Neural crest cell (in vitro differentiated cells): ENCODE measurements at places on chromosomes 11 and 22.

- DNase-seq = no peak
Observed at GRCh38 chr11:134349109-134349801, 17.5 kb downstream of the GLB1L2 start.

GRCh38 chr22:26321469-26321913 is 107.6 kb upstream of the ASPHD2 start:
- DNase-seq = no peak

- no peak for DNase-seq
Observed at GRCh38 chr11:12585861-12586260, 88.4 kb upstream of the TEAD1 start.

DNA sequence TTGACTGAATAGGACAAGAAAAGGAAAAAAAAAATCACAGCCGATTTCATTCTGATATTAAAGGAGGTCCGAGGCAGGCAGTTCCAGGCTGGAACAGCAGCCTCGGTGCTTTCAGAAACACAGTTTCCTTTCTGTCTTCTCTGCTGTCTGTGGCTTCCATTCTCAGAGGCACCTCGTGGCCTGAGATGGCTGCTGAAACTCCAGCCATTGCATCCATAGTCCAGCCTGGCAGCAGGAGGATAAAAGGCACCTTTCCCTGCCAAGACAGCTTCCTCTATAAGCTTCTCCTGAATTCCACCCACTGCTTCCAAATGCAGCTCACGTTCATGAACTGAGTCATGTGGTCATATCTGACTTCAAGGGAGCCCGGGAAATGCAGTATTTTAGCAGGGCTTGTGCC is 390.5 kb downstream of the TBC1D22A start:
- no peak for DNase-seq

- DNase-seq = no peak
Observed at GRCh38 chr22:35076630-35077029, 10.7 kb downstream of the ISX start.

DNA sequence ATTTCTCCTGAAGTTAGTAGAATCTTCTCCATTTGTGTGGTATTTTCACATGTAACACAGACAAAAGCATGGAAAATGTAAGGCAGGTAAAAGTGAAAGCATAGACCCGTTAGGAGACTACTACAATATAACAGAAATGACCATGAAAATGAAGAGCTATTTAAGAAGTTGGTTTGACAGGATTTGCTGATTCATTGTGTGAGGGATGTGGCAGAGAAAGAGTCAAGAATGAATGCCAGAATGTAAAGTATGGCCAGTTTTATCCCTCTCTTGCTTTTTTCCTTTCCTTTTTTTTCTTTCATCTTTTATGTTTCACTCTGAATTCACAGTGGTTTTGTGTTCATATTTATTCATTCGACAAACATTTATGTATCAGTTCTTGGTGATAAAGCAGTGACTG is 115.9 kb downstream of the ARFGAP2 start:
- DNase-seq = no peak

- no peak for DNase-seq
Observed at GRCh38 chr22:30922151-30922611, 46.4 kb downstream of the MORC2 start.

GRCh38 chr22:23076896-23077572 is 6.7 kb downstream of the GNAZ start:
- DNase-seq = no peak

GRCh38 chr11:128555606-128556005 is 31.8 kb downstream of the ETS1 start:
- no peak for DNase-seq

DNA sequence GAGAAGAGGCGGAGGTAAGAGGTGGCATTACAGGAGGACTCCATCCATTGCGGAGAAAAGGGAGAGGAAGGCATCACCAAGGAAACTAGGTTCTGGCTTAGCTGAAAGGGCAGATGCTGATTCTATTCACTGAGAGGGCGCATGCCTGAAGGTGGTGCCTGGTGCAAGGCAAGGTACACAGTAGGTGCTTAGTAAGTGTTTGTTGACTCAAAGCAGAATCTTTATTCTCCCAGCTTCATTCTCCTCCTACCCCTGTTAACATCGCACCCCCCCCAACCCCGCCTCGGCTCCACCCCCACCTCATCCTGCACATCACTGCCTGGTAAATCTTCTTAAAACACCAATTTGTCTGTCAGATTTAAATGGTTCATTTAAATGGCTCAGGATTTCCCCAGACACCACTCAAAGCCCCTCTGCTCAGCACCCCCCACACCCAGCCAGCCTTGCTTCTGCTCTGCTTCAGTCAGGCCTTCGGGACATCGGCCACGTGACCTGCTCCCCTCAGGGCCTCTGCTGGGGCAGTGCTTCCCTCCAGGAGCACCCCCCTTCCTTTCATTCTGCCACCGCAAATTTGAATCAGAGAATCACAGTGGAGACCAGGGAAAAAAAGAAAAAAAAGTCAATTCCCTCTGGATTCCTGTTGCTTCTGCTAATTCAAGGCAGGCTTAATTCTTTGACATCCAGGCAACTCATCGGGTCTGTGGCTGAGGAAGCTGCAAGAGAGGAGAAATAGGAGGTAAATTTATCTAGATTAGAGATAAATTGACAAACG is 17.8 kb upstream of the RCN1 start:
- DNase-seq = peak; percentile 23

GRCh38 chr11:113085446-113085845 is 124.2 kb downstream of the NCAM1 start:
- DNase-seq = no peak

DNA sequence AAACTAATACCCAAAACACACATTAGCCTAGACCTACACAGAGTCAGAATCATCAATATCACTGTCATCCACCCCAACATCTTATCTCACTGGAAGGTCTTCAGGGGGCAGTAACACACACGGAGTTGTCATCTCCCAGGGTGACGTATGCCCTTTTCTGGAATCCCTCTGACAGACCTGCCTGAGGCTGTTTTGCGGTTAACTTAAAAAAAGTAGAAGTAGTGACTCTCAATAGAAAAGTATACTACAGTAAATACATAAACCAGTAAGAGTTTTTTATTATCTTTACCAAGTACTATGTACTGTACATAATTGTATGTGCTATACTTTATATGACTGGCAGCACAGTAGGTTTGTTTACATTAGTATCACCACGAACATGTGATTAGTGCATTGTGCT is 80.5 kb downstream of the PGR start:
- peak; percentile 2 for DNase-seq

- DNase-seq = no peak
Observed at GRCh38 chr22:44329179-44329796, 16.5 kb upstream of the SHISAL1 start.

DNA sequence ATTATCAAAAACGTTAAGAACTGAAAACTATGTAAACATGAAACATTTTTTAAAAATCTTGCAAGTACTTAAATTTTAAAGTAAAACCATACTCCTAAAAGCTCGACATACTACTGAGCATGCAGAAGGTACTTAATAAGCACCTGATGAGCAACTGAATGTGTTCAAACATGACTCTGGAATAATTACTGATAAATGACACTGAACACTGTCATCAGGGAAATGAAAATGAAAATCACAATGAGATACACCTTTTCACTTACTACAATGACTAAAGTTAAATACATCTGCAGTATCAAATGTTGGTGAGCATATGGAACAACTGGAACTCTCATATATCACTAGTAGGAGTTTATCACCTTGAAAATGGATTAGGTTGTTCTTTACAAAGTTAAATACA is 65.2 kb downstream of the PICALM start:
- no peak for DNase-seq

DNA sequence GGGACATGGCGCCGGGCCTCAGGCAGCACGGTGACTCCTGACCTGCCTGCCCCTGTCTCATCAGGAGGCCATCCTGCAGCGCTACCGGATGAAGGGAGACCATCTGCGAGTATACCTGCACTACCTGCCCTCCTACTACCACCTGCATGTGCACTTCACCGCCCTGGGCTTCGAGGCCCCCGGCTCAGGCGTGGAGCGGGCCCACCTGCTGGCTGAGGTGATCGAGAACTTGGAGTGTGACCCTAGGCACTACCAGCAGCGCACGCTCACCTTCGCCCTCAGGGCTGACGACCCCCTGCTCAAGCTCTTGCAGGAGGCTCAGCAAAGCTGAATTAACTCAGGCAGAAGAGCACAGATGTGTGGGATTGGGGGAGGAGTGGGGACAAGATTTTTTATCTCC is 10.2 kb upstream of the ST3GAL4 start:
- DNase-seq = no peak

GRCh38 chr11:77183431-77183984 is 55.5 kb downstream of the MYO7A start:
- no peak for DNase-seq

DNA sequence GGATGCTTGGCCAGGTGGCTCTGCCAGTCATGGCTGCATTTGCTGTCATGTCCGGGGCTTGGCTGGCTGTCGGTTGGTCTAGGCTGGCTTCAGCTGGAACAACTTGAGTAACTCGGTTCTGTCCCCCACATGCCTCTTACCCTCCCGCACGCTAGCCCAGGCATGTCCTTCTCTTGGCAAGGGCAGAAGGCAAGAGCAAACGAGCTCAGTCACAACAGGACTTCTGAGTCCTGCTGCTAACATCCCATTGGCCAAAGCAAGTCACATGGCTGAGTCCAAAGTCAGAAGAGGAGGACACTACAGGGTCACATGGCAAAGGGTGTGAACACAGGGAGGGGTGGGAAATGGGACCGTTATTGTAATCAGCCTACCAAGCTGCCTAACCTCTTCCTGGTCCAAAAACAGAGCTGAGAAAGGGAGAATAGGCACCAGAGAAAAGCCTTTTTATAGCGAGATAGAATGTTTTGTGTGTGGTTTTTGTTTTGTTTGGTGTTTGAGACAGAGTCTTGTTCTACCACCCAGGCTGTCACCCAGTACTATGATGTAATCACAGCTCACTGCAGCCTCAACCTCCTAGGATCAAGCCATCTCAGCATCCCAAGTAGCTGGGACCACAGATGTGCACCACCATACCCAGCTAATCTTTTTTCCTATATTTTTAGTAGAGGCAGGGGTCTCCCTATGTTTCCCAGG is 81.9 kb downstream of the MN1 start:
- no peak for DNase-seq

DNA sequence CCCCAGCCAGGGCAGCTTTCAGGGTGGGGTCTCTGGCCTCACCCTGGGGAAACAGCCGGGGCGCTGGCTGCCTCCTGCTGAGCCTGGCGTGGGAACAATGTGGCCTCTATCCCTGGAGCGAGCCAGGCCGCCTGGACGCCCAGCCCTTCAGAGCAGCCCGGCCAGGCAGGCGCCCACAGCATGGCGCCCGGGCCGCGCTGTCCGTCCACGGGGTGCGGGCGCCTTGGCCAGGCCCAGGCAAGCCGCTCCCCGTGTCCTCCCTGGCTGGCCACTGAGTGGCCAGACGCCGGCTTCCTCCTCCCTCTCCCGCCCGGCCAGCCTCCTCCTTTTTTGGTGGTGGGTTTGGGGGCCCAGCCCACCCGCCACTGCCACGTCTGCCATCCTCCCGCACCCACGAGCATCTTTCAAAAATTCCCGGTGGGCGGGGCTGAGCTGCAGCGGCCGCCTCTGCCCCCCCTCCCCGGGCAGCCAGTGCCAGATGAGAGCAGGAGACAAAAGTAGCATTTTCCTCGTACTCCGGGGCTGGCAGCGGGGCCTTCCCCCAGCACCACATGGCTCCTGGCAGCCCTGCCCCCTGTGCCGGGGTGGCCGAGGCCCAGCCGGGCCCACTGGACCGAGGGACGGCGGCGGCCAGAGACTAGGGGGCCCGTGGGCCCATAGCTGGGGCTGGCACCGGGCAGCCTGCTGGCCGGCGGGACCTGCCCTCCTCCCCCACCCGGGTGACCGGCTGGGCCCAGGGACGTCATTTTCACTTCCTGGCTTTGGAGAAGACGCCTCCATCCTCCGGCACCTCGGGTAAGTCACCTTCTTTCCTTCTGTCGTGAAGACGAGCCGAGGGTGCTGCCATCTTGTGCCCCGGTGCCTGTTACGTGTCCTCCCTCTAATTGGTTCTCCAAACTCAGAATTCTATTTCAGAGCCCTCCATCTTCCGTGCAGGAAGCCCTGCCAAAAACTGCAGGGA is 70.2 kb upstream of the PPARA start:
- DNase-seq = no peak

- no peak for DNase-seq
Observed at GRCh38 chr11:119688356-119688755, 40.6 kb downstream of the NECTIN1 start.

GRCh38 chr11:17395554-17395961 is 7.1 kb upstream of the KCNJ11 start:
- DNase-seq = no peak

- no peak for DNase-seq
Observed at GRCh38 chr22:38431266-38432010, 23.6 kb downstream of the KCNJ4 start.

- no peak for DNase-seq
Observed at GRCh38 chr11:111123463-111124398, 121.8 kb upstream of the POU2AF2 start.

- DNase-seq = no peak
Observed at GRCh38 chr11:2772544-2773031, 72.8 kb upstream of the KCNQ1OT1 start.
